Dorsolateral prefrontal cortex (tissue), 122 donors: ENCODE measurements at places on chromosomes 6 and 20.

- DNase-seq = no peak
These were observed 142.0 kb downstream of the CEP57L1 start for GRCh38 chr6:109237077-109237985.

DNA sequence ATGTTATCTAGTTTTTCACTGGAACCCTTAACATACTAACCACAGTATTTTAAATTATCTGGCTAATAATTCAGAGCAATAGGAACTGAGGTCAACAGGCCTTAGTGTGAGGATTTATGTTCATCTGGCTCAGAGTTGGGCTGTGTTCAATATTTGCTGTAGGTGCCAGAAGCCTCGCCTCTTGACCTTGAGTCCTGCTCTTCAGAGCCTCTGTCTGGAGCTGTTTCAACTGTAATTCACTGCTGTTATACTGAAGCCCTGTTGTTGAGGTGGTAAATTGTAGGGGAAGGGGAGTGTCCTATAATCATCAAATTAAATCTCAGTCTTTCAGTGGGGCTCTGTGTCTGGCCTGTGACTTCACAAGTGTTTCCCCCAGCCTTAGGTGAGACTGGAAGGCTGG is 184.4 kb downstream of the CDH26 start:
- DNase-seq = no peak

- DNase-seq = no peak
These were observed 55.8 kb downstream of the PLAGL1 start for GRCh38 chr6:143952060-143952778.

DNA sequence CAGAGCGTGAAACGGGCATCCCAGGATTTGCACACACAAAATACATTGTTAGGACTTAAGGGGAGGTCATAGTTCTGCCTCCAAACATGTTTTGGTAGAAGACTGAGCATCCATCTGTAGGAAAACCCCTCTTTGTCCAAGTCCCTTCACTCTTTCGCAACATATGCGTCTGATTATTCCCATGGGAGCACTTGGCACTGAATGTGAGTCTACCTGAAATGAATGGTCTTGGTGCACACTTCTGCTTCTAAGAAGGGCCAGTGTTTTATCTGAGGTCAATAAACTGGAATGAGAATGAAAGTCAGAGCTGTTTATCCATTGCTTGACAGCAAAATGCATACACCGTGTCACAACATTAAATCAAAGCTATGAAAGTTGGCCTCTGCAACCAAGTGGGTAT is 33.0 kb downstream of the GJA10 start:
- no peak for DNase-seq

DNA sequence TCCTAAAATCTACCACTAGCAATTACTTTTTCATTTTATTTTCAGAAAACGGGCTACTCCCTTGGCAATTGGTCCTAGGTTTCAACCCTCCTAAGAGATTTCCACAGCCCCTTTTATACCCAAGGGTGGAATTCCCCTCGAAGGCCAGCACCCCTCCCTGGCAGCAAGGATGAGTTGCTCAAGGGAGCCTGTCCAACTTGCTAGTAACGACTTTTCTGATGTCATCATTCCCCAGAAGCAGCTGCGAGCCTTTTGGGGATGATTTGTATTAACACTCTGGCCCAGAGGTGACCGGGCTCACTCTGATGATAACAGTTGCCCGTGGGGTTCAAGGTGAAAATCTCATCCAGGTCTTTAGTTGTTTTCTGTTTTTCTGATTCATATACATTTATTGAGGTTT is 30.7 kb upstream of the NAA20 start:
- DNase-seq = no peak

- no peak for DNase-seq
These were observed 11.3 kb downstream of the DIDO1 start for GRCh38 chr20:62914970-62915457.

DNA sequence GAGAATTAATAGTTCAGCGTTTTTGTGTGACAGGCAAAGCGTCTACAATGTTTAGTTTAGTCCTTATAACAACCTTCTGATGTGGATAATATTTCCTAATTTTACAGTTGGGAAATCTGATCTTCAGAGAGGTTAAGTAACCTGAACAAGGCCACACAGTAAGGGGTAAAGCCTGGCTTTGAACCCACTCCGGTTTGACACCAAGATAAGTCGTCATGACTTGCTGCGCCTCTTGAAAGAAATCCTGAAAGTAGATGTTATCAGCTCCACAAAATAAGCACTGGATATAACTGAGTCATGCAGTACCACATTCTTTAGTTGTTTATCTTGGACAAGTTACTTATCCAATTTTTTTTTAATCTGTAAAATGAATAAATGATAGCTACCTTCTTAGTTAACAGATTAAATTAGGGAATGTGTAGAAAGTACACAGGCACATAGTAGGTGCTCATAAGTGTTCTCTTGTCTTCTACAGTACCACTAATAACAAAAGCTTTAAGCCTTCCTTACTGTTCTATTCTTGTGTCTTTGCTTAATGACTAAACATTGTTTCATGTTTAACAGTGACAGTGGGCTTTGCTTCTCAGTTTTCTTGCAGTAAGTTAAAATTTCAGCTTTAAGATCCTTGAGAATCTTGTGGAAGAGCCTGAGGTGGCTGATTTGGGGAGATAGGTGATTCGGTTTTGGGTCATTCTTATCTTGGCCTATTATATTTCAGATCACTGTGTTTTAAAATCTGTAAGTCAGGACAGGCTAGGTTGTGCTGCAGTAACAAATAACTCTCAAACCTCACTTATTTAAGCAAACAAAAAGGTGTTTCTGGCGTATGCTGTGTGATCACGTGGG is 2.1 kb downstream of the HIVEP1 start:
- no peak for DNase-seq

DNA sequence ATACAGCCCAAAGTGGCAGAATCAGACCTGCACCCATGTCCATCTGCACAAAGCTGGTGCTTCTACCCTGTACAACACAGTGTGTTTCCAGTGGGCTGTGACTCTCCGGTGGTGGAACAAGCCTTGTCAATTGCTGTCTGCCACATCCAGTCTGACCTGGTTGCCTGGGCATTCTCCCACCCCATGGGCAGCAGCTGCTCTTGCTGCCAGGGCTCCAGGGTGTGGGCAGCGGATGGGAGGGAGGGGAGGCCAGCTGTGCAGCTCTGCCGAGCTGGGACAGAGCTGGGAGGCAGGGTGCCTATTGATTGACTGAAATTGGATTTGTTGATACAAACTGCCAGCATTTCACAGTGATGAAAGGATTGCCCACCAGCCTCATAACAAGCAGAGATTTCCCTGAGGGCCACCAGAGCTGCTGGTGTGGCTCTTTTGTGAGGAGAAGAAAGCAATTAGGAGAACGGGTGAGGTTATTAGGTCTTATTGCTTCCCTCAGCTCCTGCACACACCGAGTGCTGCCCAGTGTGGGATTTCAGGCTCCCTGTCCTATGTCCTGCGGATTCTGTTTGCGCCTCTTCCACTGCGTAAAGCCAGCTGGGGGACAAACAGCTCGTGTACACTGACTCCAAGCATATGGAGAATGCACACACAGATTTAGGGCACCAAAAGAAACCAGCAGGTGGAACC is 150.8 kb downstream of the NRN1 start:
- no peak for DNase-seq
